ENCODE measurements at places on chromosomes 7 and 10.
A peak's percentile ranks its signal among the peaks of the same experiment; 100 is the strongest.

DNA sequence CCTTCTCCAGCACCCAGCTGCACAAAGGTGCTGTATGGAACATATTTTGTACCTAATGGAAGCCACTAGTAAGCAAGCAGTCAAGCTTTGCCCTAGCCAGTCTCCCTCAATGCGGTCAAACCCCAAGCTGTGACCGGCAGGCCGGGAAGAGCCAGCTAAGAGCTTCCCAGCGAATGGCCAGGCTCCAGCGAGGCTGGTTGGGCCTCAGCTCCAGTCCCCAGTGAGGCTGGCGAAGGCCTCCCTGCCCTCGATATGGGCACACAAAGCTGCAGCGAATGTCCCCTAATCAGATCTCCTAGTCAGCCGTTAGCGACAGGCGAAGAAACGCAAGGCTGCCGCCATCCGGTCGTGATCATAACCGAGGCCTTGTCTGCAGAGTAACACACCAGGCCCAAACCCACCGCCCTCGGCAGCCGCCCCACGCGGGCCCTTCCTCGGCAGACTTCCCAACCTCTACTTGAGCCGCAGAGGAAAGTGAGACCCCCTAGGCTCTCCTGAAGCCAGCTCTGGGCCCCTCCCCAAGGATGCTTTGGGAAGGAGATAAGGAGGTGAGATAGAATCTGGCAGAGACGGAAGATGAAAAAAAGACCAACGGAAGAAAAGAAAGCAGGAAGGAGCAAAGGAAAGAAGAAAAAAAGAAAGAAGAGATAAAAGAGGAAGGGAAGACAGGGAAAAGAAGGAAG lies 3.1 kb upstream of the HOXA9 start:
- no peaks in the 10 kb centered on the region for H3K36me3 ChIP-seq
- H3K4me3 ChIP-seq, result peak overlapping the region; percentile 12
- peaks cover 19% of the 10 kb centered on the region for H3K4me1 ChIP-seq
- H3K27me3 ChIP-seq, result peaks cover 94% of the 10 kb centered on the region
- H3K27ac ChIP-seq, result no peak overlapping the region

DNA sequence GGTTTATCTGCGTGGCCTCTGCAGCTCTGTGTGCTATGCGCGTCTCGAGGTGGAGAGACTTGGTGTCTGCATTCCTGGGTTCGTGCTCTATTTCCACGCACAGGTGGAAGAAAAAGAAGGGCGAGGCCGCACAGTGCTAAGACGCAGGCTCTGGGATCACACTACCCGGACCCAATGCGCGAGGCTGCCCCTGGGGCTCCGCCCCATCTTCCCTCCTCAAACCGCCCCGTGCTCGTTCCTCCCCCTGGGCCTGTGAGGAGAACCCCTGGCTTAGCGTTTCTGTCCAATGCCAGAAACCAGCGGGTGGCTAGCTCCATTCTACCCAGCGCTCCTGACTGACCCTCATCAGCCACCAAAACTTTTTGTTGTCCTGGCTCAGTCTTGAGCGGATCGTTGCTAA lies 143.1 kb downstream of the DYNC2I1 start:
- no peak overlapping the region for H3K4me3 ChIP-seq
- H3K27ac ChIP-seq, result no peak overlapping the region
- no peaks in the 10 kb centered on the region for H3K4me1 ChIP-seq
- no peaks in the 10 kb centered on the region for H3K27me3 ChIP-seq
- H3K36me3 ChIP-seq, result no peaks in the 10 kb centered on the region

GRCh38 chr7:101985903-101986734 lies 168.7 kb downstream of the CUX1 start:
- no peaks in the 10 kb centered on the region for H3K27me3 ChIP-seq
- no peak overlapping the region for H3K27ac ChIP-seq
- H3K36me3 ChIP-seq, result no peaks in the 10 kb centered on the region

GRCh38 chr10:133378251-133379096 lies 588 bp upstream of the PAOX start:
- peaks cover 3% of the 10 kb centered on the region for H3K4me1 ChIP-seq
- peaks cover 4% of the 10 kb centered on the region for H3K36me3 ChIP-seq
- no peaks in the 10 kb centered on the region for H3K27me3 ChIP-seq
- DNase-seq, result peak; percentile 59
- H3K27ac ChIP-seq, result peak overlapping the region; percentile 69

DNA sequence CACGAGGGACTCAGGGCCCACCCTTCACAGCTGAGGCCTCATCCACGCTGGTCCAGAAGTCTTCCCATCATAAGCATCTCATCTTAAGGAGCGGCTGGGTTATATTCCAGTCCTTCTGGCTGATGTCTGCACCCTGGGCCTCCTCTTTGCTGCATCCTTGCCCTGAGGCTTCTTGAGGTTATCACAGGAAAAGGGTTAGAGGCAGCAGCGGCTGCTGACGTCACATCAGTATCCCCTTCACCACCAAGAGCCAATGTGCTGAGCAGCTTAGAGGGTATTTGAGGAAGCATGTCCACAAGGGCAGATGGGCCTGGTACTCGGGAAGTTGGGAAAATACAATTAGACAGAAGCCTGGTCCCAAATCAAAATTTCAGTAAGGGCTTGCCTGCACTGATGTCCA lies 125.1 kb downstream of the PLXNA4 start:
- H3K36me3 ChIP-seq, result no peaks in the 10 kb centered on the region
- DNase-seq, result no peak
- no peak overlapping the region for H3K27ac ChIP-seq

DNA sequence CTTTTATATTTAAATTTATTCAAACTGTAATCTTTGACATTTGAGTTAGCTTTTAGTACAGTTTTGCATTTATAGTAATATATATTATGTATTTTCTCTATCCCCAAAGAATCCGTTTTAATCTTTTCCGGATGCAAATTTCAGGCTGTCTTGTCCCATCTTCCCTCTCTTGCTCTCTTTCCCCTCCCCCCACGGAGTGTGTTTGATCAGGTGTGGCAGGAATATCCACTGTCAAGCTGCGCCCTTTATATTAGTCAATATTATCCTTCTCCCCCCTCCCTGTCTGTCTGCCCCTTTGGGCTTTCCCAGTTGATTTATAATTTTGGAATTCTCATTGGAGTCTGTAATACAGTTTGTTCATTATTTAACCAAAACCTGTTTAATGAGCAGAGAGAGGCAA lies 19.0 kb downstream of the GBF1 start:
- no peak overlapping the region for H3K27ac ChIP-seq
- no peaks in the 10 kb centered on the region for H3K27me3 ChIP-seq
